ENCODE measurements at places on chromosomes 4 and X.

DNA sequence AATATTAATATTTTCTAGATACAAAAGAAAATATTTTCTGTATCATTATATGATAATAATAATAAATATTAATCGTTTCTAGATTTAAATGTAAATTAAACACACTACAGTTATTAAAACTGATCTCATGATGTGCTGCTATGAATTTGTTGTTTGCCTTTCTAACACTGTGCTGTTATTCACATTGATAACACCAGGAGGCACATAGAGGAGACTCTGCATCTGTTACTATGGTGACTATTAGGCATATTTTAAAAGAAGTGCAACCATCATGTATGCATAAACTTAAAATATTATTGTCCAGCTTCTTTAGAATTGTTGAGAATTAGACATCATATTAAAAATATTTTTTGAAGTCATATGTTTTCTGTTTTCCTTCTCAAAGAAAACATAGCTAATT lies 11.8 kb upstream of the PDGFC start:
- DNase-seq: no peak

- DNase-seq: no peak
Measured at GRCh38 chrX:20418379-20419150, 151.9 kb upstream of the RPS6KA3 start.

DNA sequence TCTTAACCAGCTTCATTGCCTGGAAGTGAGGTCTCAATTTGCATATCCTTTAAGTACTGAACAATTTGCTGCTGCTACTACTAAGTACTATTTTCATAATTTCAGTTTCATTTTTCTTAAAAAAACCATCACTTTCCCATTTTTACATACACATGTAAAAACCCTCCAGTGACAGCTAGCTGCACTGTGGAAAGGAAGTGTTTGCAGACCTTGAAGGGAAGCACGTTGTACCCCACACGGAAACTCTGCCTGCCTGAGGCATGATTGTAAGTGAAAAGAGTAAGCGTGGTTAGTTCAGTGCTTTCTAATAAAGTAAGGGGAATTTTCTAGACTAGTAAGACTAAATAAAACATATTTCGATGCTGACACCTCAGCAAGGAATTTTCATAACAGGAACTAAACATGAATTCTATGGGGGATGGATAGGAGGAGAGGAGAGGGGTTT lies 103.6 kb downstream of the RAPGEF2 start:
- DNase-seq: no peak

DNA sequence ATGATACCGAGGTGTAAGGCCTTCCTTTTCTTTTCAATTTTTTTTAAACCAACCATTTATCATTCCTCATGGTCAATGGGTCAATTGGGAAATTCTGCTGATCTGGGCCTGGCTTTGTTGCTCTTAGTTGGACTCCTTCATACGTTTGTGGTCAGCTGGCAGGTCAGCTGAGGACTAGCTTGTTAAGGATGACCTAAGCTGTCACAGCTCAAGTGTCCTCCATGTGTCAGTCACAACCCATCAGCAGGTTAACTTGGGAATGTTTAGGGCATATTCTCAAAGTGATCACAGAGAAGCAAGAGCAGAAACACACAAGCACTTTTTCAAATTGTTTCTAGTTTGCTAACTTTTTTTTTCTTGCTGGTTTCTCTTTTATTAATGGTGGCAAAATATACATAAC lies 117.4 kb upstream of the MAB21L2 start:
- no peak for DNase-seq

GRCh38 chr4:85793233-85793585 lies 318.3 kb downstream of the ARHGAP24 start:
- no peak for DNase-seq

- DNase-seq: no peak
Measured at GRCh38 chr4:54118850-54119589, 19.1 kb downstream of the GSX2 start.
